ENCODE measurements at places on chromosomes 11 and 22.

DNA sequence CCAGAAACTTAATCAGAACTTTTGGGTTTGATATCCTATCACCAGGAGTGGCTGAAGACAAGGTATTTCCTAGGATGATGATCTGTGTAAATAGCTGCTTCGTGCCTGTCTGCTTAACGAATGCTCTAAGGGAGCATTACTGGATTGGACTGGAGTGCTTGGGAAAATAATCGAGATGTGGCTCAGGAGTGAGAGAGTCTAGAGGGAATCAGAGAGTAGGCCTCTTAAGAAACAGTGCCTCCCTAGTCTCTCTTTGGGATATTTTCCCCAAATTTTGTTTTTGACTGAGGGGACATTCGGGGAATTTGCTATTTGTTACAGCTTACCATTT lies 2.5 kb downstream of the MAML2 start:
- DNase-seq, result peak; percentile 55

- no peak for DNase-seq
Measured at GRCh38 chr11:73029403-73029802, 112.7 kb downstream of the FCHSD2 start.

- DNase-seq, result no peak
Measured at GRCh38 chr11:122796128-122796717, 42.1 kb upstream of the CRTAM start.

DNA sequence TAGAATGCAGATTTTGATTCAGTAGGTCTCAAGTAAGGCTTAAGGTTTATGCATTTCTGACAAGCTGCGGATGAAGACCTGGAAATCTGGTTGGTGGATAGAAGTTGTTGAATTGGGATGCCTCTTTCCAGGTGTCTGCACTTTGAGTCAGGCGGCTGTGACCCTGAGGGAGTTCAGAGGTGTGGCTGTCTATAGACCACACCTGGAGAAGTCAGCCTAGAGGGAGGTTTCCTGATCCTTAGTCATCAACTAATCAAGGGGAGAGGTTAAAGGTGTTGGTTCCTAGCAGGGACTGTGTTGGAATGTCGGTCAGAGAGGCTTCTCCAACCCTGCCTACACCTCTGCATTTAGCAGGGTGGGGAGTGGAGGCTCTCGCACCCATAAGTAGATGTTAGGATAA lies 8.0 kb downstream of the GLB1L2 start:
- no peak for DNase-seq

- no peak for DNase-seq
Measured at GRCh38 chr11:64401775-64402174, 42.8 kb downstream of the RPS6KA4 start.

GRCh38 chr11:94838027-94838731 lies 70.0 kb downstream of the AMOTL1 start:
- no peak for DNase-seq

DNA sequence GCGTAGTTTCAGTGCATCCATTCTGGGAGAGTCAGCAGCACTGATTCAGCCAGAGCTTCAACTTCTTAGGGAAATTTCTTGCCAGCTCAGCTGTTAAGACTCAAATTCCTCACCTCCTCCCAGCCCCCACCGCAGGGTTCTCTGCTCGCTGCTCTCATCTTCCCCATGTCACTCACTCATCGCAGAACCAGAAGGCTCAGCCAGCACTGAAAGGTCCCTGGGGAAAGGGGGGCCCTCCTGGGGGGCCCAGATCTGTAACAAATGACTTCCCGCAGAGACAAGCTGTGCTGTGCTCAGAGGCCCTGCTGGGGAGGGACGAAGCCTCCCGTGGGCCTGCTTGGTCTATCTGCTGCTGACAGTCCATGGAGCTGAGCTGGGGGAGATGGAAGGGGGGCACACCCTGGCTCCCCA lies 220.6 kb downstream of the NTM start:
- DNase-seq, result peak; percentile 31

GRCh38 chr11:12765428-12765827 lies 91.2 kb downstream of the TEAD1 start:
- no peak for DNase-seq

DNA sequence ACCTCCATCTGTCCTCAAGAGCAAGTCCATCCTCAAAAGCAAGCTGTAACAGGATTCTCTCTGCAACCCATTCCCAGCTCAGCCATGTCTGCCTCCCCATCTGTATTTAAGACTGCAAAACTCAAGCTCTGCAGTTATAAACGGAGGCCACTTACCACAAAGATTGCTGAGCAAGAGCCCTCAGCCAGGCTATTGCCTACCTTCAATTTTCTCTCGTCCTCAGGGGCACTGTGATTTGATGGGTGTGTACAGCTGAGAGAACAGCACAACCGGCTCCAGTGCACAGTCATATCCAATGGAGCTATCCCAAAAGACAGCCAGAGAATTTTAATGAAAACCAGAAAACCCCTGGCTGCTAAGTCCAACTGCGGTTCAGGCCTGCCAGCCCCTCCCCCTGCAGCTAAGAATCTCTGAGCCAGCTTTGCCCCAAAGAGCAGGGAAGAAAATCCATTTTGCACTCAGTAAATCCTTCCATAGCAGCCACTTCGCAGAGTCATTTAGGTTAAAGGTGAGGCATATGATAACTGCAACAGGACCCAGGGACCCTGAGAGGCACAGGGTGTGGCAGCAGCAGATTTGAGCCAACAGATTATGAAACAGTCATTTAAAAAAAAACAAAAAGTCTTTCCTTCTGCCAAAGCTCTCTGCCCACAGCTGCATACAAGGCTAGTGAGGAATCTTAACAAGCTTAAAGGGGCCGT lies 37.6 kb downstream of the RAB30 start:
- DNase-seq, result peak; percentile 89

DNA sequence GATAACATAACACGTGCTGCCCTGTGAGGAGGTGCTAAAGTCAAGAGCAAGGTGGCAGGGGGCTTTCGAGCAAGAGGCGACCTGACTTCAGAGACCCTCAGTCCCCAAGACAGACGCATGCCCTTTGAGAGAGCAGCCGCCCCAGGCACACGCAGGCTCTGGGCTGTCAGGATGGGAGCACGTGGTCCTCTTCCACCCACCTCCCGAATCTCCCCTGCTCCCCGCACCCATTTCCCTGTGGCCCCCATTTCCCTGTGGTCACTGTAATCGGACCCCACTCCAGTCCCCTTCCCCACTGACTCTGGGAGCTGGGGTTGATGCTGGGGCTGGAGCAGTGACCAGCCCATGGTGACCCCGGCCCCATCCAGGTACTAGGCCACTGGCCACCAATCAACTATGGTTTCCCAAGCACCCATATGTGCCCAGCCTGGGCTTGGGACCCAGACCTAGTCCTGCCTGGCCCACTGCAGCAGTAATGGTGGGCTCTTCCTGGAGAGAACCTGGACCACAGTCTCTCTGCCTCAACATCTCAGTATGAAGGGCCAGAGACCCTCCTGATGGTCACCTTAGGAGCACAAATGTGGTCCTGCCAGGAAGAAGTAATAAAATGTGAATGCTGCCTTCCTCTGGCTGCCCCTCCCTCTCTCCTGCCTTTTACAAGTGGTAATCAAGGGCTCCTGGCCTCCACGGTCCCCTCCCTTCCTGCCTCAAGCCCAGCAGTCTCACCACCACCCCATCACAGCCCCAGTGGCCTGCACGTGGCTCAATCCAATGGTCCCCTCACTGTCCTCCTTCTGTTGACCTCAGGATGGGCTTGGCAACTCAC lies 39.0 kb downstream of the IGLL5 start:
- no peak for DNase-seq

DNA sequence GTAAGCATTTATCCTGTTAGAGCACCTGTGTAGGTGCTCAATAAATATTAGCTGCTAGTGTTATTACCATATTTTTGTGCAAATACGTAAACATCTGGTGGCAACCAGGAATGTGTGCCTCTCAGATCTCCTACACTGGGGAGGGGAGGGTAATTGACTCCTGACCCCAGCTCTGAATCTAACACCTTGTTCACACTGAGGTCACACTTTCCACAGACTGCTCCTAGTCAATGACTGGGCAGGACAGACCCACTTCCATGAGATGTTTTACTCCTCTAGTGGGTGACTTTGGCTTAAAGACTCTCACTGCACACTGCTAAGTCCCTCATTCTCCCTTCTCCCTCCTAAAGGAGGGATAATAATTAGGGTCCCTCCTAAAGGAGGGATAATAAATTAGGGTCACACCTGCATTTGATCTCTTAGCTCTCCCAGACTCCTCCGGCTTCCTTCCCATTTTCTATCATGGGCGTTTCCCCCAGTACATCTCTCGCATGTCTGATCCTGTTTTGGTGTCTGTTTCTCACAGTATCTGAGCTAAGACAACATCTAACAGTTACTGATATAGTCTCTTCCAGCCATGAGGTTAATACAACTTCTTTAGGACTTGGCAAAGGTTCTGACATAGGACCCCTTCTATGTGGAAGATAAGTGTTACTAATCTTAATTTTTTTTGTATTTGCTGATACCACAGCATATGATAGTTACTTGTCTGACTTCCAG lies 8.0 kb downstream of the CSTPP1 start:
- no peak for DNase-seq

- peak; percentile 46 for DNase-seq
Measured at GRCh38 chr11:95453616-95454171, 222.7 kb upstream of the SESN3 start.

GRCh38 chr11:69912911-69913451 lies 93.8 kb upstream of the FGF3 start:
- no peak for DNase-seq

DNA sequence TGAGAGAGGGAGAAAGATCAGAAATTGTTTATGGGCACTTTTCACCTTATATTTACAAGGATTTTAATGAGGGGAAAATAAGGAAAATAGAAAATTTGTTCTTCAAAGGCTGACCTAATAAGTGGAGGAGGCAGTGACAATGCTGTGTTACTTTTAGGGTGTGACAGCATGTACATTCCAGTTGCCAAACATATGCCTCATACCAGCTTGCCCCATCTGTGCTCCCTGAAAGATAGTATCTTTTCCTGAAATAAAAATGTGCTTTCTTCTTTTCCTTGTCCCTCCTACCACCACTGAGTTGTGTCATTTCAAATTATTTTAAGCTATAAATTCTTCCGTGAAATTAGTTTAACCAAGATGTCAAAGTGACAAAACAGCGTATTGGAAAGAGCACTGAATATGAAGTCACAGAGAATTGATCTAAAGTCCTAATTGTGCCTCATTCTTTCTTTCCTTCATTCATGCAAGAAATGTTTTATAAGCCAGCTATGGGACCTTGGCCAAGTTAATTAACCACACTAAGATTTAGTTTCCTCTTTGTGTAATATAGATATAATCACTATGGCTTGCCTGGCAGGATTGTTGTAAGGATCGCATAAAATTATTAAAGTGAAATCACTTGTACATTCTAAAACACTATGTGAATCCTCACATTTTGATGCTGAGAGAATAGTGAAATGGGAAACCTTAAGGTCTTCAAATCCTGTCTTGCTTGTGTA lies 1307.5 kb upstream of the TENM4 start:
- no peak for DNase-seq

DNA sequence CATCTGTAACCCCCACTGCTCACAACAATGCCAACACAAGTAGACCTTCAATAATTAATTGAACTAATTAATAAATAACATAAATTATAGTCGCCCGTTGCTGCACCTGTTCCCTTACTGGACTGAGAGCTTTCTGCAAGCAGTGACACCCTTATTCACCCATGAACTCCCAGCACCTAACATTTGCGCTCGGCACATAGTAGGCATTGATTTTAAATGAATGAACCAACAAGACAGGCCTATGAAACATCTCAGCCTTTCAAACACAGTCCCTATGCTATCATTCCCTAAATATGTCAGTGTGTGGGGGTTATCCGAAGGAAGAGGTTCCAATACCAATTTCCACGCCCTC lies 1.1 kb downstream of the THAP12 start:
- no peak for DNase-seq

DNA sequence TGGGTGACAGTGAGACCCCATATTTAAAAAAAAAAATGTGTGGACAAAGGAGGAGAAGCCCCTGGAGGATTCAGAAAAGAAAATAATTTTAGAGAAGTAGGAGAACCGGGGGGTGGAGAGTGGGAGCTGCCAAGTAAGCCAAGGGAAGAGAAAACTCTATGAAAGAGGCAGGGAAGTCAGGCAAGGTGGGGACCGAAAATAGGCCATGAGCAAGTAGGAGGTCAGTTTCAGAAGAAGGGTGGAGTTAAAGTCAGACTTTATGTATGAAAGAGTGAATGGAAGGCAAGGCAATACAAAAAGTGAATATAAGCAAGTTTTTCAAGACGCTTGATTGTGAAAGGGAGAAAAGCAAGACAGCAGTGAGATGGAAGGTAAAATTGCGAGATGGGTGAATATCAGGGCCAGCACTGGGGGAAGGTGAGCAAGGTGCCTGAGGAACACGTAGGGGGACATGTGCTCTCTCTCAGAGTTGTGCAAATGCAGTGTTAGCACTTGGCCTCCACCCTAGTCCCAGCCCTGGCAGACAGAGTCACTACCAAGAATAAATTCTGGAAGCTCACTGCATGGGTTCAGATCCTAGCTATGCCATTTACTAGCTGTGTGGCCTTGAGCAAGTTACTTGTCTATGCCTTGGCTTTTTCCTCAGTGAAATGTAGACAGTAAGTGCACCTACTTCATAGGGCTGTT lies 6.7 kb downstream of the XRRA1 start:
- DNase-seq, result no peak

DNA sequence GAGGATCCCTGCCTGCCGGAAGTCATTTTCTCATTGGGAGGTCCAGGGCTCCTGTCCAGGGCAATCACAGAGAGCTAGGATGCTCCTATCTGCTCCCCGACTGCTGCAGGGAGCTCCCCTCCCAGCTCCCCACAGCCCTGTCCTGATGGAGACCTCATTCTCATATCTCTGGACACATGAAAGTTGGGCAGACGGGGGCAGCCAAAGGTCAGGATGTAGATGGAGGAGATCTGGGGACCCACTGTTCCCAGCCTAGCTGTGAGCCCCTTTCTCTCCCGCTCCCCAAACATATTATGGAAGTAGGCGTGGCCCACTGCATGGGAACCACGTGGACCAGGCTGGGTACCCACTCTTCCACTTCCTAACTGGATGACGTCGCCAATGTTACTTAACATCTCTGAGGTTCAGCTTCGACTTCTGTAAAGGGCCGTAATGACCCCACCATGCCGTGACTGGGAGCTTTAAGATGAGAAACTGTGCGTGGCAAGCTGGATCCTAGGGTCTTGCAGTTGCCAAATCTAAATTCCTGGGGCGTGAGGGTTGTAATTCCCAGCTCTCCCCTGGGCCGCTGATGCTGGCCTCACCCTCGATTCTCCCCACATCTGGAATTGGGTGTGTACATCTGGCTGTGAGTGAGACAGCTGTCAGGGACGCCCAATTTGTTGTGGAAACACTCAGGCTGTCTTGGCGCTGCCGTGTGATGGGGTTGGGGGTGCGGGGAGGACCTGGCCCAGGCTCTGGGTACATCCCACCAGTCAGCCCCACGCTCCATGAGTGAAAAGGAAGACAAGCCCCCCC lies 1.8 kb downstream of the CDC42EP2 start:
- DNase-seq, result peak; percentile 99

Data from fibroblast of lung (primary cell).